Fibroblast of lung (primary cell): ENCODE measurements at places on chromosomes 7 and 10.

DNA sequence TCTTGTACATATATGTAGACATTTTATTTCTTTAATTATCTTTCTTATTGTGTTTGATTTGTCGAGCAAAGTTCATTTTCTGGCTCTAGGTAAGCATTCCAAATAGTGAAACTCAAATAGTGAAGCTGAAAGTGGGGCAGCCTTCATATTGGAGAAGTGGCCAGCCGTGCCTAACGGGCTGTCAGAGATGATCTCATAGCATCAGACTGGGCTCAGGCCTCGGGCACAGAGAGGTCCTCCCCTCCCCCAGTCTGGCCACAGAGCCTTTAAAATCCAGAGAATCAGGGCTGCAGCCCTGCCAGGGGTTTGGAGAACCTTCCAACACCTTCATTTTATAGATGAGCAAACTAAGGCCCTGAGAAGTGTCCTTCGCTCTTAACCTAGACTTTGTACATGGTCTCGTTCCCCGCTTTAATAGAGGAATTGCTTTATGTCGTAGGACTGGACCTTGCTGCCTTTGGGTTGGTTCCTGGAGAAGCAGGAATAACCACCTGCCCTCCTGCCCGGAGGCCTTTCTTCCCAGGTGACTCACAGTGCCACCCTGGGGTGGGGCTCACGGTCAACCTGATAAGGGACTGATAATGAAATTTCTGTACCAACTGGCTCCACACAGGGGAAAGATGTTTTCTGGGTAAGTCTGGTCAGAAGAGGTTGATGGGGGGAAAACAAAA, 7.3 kb downstream of the TSPAN15 start:
- DNase-seq: no peak

- peak; percentile 3 for DNase-seq
Observed at GRCh38 chr7:115635376-115635775, 395.2 kb downstream of the TFEC start.

DNA sequence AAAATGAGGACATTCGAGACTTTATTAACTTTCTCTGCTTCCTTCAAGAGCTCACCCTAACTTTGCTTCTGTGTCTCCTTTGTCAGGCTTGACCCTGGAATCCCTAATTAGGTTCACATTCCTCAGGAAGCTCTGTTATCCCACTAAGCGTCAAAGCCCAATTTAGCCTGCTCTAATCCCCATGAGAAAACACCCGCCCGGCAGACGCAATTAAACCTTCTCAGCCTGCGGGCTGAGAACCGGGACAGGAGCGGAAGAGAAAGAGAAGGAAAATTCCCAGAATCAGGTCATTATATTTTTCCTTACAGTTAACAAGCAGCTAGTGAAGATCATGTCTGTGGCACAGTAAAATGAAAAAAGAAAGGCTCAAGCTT, 93.0 kb downstream of the TNS3 start:
- no peak for DNase-seq

DNA sequence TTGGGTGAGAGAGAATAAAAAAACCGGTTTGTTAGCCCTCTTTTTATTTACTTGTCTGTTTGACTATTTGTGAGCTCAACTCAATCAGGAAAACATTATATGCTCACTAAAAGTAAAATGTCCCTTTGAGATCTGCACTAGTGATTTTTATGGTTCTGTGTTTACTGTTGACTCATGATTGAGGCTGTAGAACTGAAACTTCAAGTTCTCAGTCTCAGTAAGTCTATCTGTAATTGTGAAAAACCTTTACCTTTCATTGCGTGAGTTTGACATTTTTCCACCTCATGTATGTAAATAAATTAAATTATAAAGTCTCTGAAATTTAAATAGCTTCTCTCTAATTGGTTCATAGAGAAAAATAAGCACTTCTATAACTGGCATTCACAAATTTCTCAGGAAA, 17.0 kb upstream of the CASD1 start:
- no peak for DNase-seq

- DNase-seq: no peak
Observed at GRCh38 chr7:155603205-155603857, 41.1 kb upstream of the RBM33 start.

- peak; percentile 84 for DNase-seq
Observed at GRCh38 chr10:98374217-98374985, 40.6 kb downstream of the PYROXD2 start.

DNA sequence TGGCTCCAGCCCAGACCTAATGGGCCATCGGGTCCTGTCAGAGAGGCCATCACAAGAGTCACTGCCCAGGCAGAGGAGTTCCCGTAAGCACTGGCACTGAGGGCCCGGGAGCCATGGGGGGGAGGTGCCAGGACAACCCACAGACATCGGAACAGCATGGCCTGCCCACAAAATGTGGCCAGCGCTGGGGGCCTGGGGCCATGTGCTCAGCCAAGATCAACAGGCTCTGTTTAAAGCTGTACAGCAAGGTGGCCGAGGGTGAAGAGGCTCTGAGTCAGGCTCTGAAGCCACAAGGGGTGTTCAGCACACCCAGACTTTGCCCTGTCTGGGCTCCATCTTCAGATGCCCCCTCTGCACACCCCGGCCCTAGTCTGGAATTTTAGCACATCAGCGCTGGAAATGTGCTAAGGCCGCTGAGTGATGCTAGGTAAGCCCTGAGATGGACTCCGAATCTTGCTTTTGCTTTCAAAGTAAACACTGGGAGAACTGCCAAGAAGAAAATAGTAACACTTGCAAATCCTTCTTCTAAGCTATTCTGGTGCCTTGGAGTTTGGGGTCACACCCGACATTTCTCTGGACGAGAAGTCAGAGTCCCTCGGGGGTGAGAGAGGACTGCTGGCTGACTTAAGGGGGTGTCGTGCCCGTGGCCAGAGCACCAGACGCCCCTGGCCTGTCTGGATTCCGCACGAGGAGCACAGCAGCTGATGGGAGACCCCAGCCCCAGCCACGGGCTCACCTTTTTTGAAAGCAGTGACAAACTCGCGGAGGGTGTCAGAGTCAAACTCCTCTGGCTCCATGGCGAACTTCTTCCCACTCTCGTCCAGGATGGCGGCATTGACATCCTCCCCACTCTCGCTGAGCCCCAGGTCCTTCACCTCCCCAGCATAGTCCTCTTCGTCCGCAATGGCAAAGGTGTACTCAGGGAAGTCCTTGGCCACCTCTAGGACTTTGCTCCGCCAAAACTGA, 23.6 kb downstream of the PDIA4 start:
- no peak for DNase-seq

- DNase-seq: no peak
Observed at GRCh38 chr7:29091715-29092114, 54.6 kb downstream of the CPVL start.

DNA sequence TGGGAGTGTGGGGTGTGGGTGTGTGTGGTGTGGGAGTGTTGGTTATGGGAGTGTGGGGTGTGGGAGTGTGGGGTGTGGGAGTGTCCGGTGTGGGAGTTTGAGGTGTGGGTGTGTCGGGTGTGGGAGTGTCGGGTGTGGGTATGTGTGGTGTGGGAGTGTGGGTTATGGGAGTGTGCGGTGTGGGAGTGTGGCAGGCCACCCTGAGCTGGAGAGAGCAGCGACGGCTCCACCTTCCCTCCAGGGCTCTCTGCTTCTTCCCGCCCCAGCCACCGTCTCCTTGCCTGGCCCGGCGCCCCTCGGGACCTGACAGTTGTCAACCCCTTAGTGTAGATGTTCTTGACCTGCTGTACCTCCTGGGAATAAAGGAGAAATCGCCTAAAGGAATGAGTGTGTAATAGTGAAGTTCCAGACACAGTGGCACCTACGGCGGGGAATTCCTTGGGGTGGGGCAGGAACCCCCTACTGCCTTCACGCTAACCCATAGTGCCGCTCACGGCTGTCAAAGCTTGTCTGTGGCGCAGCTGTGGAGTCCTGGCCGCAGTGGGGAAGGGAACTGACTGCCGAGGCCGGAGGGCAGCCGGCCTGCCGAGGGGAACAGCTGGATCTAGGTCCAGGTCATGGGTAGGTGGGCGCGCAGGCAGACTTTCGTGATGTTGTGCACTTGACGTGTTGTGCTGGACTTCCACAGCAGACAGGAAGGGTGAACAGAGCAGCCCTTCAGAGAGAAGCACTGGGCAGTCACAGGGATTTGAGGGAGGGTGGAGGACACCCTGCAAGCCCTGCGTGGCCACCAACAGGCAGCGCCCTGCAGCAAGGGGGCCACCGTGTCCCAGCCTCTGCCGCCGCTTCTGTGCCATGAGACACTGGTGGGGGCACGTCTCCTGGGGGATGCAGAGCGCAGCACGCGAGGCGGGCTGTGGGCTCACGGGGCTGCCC, 49.0 kb upstream of the EN2 start:
- DNase-seq: no peak

DNA sequence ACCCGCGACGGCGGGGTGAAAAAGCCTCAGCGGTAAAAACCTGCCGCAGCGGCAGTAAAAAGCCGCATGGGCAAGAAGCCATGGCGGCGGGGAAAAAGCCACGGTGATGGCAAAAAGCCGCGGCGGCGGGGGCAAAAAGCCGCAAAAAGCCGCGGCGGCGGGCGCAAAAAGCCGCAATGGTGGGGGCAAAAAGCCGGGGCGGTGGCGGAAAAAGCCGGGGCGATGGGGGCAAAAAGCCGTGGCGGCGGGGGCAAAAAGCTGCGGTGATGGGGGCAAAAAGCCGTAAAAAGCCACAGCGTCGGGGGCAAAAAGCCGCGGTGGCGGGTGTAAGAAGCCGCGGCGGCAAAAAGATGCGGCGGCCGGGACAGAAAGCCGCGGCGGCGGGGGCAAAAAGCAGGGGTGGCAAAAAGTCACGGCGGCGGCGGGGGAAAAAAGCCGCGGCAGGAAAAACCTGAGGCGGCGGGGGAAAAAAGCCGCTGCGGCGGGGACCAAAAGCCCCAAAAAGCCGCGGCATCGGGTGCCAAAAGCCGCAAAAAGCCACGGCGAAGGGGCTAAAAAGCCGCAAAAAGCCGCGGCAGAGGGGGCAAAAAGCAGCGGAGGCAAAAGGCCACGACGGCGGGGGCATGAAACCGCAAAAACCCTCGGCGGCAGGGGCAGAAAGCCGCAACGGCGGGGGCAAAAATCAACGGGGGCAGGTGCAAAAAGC, 488.5 kb downstream of the ZNF33B start:
- DNase-seq: no peak

GRCh38 chr10:5014936-5015335, 11.3 kb upstream of the AKR1C2 start:
- no peak for DNase-seq

GRCh38 chr7:48426331-48426965, 255.2 kb downstream of the ABCA13 start:
- DNase-seq: no peak

- no peak for DNase-seq
Observed at GRCh38 chr10:64658528-64658927, 1137.3 kb downstream of the REEP3 start.

- no peak for DNase-seq
Observed at GRCh38 chr7:65953001-65953720, 28.9 kb downstream of the GUSB start.
